ENCODE measurements at places on chromosomes 3 and 15.

DNA sequence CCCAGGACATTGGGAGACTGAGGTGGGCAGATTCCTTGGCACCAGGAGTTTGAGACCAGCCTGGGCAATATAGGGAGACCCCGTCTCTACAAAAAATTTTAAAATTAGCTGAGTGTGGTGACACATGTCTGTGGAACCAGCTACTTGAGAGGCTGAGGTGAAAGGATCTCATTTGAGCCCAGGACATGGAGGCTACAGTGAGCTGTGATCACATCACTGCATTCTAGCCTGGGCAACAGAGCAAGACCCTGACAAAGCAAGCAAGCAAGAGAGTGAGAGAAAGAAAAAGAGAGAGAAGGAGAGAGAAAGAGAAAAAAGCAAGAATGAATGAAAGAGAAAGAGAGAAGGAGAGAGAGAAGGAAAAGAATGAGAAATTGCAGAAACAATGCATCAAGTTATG is 52.1 kb upstream of the CSPG5 start:
- H3K36me3 ChIP-seq = peaks cover 75% of the 10 kb centered on the region
- DNase-seq = no peak
- no peak overlapping the region for H3K4me3 ChIP-seq
- no peaks in the 10 kb centered on the region for H3K27me3 ChIP-seq

- H3K4me1 ChIP-seq = no peaks in the 10 kb centered on the region
- DNase-seq = no peak
- no peak overlapping the region for H3K4me3 ChIP-seq
- no peaks in the 10 kb centered on the region for H3K27me3 ChIP-seq
Observed at GRCh38 chr3:61520966-61521628, 40.3 kb upstream of the PTPRG start.

DNA sequence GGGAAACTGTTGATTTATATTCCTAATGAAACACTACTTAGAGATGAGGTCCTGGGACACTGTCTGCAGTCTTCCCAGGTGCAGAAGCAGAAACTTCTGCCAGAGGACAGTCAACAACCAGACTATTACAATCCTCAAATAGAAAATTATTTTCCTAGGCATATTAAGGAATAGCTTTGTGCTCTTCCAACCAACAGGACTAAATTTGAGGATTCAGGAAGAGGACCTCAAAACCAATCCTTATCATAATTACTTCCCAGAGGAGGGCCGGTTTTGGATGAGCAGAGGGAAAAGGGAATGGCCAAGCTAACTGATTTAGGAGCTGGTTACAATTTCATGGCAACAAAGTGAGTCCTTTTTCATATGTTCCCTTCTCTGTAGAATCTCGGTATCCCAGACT is 21.0 kb downstream of the ALDH1A2 start:
- H3K27me3 ChIP-seq = peaks cover 4% of the 10 kb centered on the region
- H3K4me3 ChIP-seq = no peak overlapping the region
- DNase-seq = no peak

GRCh38 chr15:81225161-81225671 is 28.5 kb downstream of the IL16 start:
- H3K4me3 ChIP-seq = no peak overlapping the region
- no peak for DNase-seq
- no peak overlapping the region for H3K27ac ChIP-seq
- H3K27me3 ChIP-seq = no peaks in the 10 kb centered on the region
